HT1080 (cell line): ENCODE measurements at places on chromosomes 1 and 21.

GRCh38 chr1:19074902-19075721 is 118.6 kb upstream of the IFFO2 start:
- no peak for DNase-seq

GRCh38 chr21:32515874-32516273 is 69.4 kb downstream of the TCP10L start:
- no peak for DNase-seq

DNA sequence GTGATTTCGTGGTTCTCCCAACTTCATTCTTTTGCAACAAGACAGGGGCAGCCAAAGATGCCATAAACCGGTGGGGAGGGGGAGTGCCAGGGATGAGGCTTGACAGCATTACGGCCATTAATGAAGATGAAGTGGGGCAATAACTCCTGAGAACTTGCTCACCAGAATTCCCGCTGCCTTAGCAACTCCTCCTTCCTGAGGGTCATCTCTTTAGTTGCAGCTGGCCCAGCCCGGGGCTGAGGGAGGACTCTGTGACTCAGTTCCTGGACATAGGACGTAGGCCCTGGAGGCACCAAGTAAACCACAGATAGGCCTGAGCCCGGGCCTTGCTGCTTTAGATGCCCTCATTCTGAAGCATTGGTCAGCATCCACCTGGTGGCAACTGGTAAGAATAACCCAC is 330.2 kb downstream of the RRAGC start:
- peak; percentile 22 for DNase-seq

DNA sequence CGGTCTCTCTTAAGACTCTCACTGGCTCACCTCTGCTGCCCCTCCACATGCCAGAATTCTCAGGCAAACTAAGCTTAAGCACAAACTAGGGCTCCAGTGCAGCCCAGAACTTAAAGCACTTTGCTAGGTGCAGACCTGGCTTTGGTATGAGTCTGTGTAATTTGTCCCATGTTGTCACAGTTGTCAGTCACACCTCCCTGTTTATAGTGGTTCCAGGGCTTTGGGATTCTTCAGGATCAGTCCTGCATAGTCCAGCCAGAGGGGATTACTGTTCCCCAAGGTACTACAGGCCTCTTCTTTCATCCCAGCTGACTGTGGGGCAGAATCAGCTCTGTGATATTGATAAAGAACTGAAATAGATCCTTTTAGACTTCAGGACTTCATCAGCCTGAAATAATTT is 105.0 kb upstream of the UBE2U start:
- DNase-seq: no peak

- peak; percentile 46 for DNase-seq
Measured at GRCh38 chr1:101188331-101188730, 48.5 kb upstream of the S1PR1 start.

DNA sequence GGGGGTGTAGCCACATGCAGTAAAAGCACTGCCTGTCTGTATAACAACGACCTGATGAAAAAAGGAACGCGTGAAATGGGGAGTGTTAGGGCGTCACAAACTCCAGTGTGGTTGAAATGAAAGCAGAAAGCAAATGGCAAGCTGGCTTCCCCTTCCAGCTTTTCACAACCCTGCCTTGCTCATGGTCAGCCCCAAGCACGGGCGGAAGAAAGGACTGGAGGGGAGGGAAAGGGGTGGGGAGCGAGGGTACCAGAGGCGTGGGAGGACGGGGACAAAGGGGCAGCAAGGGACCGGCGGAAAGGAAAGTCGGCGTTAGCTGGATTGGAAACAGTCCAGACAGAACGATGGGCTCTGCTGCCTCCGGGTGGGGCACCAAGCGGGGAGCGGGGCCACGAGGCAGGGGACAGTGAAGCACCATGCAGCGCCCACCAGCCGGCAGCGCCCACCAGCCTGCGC is 9.6 kb downstream of the VPS26C start:
- DNase-seq: no peak

DNA sequence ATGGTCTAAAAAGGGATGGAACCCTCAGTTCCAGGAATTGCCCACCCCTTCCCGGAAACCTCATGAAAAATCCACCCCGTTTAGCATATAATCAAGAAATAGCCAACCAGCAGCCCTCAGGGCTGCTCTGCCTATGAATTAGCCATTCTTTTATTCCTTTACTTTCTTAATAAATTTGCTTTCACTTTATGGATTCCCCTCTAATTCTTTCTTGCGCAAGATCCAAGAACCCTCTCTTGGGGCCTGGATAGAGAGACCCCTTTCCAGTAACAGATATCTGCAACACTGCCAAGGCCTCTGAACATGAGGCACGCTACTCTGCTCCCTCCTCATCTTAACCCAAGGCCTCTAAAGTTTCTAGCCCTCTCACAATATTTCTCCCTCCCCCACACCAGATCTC is 58.9 kb upstream of the POU2F1 start:
- no peak for DNase-seq

GRCh38 chr1:50720457-50721053 is 239.5 kb downstream of the FAF1 start:
- no peak for DNase-seq

GRCh38 chr1:14549897-14550620 is 48.4 kb upstream of the KAZN start:
- DNase-seq: no peak

- peak; percentile 94 for DNase-seq
Measured at GRCh38 chr21:18832950-18833349, 429.4 kb upstream of the TMPRSS15 start.

GRCh38 chr1:27575840-27576331 is 28.1 kb downstream of the AHDC1 start:
- DNase-seq: peak; percentile 18

- no peak for DNase-seq
Measured at GRCh38 chr21:29074007-29074376, 544 bp upstream of the CCT8 start.

DNA sequence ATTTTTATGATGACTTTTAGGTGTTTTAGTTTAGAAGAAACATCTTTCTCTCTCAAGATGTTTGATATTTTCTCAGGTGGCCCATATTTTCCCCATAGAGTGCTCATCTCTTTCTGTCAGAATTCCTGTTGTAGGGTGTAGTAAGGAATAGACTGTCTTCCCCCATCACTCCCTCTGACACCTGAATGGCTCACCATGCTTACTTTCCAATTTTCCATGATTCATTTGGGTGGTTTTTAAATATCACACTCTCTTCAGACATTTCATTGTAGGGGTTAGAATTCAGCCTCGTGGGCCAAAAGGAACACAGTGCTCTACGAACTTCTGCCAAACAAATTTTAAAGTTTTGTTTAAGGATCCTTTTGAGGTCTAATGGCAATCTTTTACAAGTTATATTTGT is 24.0 kb downstream of the GIPC2 start:
- DNase-seq: no peak

DNA sequence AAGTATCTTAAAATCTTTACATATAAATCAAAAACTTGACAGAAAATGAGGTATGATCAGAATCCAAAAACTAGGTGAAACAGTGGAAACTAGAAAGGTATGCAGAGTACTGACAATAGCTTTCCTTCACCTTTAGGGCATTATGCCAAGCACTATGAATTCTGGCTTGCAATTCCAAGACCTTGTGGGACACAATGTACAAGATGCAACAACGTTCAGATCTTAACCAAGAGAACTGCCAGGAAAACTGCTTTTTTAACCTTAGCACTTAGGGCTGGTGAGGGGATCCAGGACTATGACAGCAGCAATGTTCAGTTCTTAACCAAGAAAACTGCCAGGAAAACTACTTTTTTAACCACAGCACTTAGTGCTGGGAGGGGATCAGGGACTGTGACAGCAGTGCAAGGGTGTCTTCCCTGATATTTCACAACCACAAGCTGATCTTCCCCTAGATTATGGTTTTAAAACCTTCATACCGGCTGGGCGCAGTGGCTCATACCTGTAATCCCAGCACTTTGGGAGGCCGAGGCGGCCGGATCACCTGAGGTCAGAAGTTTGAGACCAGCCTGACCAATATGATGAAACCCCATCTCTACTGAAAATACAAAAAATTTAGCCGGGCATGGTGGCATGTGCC is 22.3 kb downstream of the FOXJ3 start:
- DNase-seq: no peak

- DNase-seq: no peak
Measured at GRCh38 chr21:25640202-25640942, 1.3 kb downstream of the JAM2 start.

DNA sequence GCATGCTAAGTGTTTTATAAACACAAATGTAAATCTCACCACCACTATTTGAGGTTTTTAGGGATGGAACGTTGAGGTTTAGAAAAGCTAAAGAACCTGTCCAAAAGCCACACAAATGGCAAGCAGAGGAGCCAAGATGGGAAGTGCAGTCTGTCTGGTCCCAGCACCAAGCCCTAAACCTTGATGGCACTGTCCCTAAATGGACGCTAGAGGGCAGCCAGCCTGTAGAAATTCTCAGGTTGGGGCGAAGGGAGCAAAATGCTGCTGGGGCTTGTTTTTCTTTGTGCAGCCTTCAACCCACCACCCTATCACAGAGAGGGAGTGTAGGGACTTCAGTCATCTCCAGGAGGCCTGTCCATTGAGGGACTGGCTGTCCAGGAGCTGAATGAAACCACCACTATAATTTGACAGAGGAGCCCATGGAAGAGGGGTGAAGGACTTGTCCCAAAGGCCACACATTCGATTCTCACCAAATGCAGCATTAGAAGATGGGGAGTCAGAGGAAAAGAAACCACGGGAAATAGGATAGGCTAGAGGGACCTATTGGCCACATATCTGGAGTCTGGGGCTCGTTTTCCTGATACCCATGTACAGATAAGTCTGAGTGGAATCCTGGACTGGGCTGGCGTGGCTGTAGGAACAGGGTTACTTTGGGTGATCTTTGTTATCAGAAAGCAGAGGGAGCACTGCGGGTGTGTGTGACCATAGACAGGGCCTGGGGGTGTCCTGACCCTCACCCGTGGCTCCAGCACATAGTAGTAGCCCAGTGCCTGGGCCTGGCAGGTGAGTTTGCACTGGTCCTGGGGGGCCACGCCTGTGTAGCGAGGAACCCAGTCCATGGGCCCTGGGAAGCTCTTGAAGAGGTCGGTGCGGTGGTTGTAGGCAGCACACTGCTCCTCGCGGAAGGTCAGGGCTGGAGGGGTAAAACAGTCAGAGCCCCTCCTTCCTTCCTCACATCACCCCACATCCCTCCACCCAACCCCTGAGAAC is 6.1 kb downstream of the ADAMTS4 start:
- DNase-seq: peak; percentile 70

GRCh38 chr1:93991271-93991670 is 82.0 kb upstream of the GCLM start:
- no peak for DNase-seq

DNA sequence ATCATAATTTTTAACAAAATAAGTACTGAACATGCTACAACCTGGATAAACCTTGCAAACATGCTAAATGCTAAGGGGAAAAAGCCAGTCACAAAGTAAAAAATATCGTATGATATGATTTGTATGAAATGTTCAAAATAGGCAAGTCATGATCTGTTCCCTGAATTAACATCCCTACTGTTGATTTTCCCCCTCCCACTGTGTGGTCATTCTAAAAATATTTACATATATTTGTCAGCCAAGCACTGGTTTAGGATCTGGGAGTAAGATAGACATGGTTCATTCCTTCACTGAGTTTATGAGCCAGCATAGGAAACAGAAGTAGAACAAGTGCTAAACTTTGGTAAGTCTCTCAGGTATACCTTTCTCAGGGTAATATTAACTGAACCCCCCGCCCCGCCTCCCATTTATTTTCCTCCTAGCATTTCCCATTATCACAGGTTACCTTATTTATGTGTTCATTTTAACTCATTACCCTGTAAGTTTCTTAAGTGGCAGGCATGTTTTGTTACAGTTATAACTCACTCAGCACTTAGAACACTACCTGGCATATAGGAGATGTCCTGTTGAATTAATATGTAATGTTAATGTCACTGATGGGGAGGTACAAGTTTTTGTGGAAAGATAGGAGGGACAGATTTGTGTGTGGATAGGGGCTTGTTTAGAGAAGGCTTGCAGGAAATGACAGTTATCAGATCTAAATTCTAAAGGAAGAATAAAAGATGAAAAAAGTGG is 12.3 kb downstream of the UQCRH start:
- no peak for DNase-seq

GRCh38 chr1:94927405-94928175 is 680 bp upstream of the CNN3 start:
- peak; percentile 38 for DNase-seq

- DNase-seq: no peak
Measured at GRCh38 chr21:34762786-34763185, 94.0 kb downstream of the CLIC6 start.

DNA sequence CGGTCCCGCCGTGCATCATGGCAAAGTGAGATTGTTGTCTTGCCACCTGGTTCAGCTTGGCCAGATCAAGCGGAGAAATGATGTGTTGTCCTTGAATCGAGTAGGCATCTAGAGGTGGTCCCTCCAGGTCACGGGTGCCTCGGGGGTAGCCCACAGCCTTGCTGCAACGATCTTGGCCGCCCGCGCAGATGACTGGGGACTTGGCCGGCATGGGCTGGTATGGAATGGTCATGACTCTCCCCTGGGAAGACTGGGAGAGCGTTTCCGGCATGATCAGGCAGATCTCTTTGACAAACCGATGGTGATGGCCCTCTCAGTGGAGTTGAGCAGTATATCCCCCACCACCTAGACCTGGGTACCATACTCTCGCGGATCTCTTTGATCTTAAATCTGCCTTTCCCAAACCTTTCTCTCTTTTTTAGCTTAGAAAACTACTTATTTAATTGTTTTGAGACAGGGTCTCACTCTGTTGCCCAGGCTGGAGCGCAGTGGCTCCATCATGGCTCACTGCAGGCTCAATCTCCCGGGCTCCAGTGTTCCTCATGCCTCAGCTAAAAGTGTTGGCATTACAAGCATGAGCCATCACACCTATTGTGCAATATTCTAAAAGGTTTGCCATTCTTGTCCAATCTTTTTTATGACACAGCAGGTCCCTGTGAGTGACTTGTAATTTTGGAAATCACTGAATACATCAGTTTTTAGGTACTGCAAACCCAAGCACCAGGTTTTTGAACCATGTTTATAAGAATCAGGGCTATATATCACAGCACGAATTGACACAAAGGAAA is 9.4 kb upstream of the ELAPOR1 start:
- no peak for DNase-seq

DNA sequence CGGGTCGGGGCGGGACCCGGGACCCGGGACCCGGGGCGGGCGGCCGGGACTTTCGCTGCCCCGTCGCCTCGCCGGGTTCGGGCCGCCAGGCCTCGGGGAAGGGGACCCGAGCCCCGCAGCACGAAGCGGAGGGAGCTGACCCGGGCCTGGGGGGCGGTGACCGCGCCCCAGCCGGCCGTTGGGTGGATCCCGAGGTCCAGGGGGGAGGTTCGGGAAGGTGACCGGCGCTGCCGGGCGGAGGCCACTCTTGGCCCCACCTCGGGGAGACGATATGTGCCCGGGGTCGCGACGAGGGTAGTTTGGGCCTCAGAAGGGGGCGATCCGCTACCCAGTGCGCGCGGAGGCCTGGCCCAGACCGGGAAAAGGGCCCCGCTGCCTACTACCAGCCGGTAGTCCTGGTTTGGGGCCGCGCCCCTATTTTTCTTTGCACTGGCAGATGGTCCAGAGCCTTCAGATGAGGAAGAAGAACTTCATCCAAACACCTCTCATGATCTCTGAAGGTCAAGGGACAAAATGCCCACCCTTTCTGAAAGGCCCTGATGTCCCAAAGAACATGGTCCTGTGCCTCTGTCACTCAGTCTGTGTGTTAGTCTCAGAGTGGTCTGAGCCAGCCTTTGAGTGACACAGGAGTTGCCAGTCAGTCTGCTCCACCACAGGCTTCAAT is 766 bp downstream of the AGO4 start:
- peak; percentile 15 for DNase-seq
